ENCODE measurements at places on chromosomes 2 and 18.

- H3K27ac ChIP-seq: no peak overlapping the region
- H3K36me3 ChIP-seq: no peaks in the 10 kb centered on the region
- H3K4me3 ChIP-seq: no peak overlapping the region
- H3K4me1 ChIP-seq: no peaks in the 10 kb centered on the region
Measured at GRCh38 chr2:232400256-232401015, 6.2 kb upstream of the ALPG start.

- no peak overlapping the region for H3K4me3 ChIP-seq
- H3K4me1 ChIP-seq: no peaks in the 10 kb centered on the region
- no peaks in the 10 kb centered on the region for H3K36me3 ChIP-seq
- no peak for DNase-seq
- H3K27ac ChIP-seq: no peak overlapping the region
Measured at GRCh38 chr18:67363694-67364093, 152.8 kb downstream of the DSEL start.

GRCh38 chr2:21415234-21415633, 291.5 kb downstream of the TDRD15 start:
- H3K4me1 ChIP-seq: no peaks in the 10 kb centered on the region
- no peak for DNase-seq
- H3K27me3 ChIP-seq: no peaks in the 10 kb centered on the region
- H3K27ac ChIP-seq: no peak overlapping the region
- H3K36me3 ChIP-seq: no peaks in the 10 kb centered on the region

GRCh38 chr2:236658974-236659757, 89.5 kb downstream of the ACKR3 start:
- peaks cover 62% of the 10 kb centered on the region for H3K27me3 ChIP-seq
- H3K27ac ChIP-seq: no peak overlapping the region
- peaks cover 3% of the 10 kb centered on the region for H3K36me3 ChIP-seq
- H3K4me1 ChIP-seq: no peaks in the 10 kb centered on the region
- H3K4me3 ChIP-seq: no peak overlapping the region
- DNase-seq: no peak

GRCh38 chr2:208657468-208657867, 250.9 kb downstream of the PTH2R start:
- H3K4me3 ChIP-seq: no peak overlapping the region
- no peak overlapping the region for H3K27ac ChIP-seq
- H3K36me3 ChIP-seq: no peaks in the 10 kb centered on the region
- DNase-seq: no peak
- H3K4me1 ChIP-seq: no peaks in the 10 kb centered on the region
- H3K27me3 ChIP-seq: no peaks in the 10 kb centered on the region

- no peak overlapping the region for H3K27ac ChIP-seq
- no peaks in the 10 kb centered on the region for H3K27me3 ChIP-seq
- no peak overlapping the region for H3K4me3 ChIP-seq
- H3K4me1 ChIP-seq: no peaks in the 10 kb centered on the region
Measured at GRCh38 chr18:66754335-66754734, 150.4 kb upstream of the CDH19 start.

DNA sequence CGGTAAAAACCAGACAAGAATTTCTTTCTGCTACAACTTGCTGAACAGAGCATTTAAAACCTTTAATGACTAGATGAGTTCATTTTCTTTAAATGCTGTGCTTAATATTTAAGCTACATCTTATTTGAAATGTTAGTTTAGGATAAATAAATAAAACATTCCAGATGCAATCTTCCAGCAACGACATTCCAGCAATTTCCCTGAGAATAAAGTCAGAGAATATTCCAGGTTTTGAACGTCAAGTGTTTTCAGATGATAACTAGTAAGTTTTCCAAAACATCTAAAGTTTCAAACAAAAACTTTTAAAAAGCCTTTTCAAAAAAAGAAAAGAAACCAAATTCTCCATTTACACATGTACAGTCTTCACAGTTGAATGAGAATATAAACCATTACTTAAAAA, 104.8 kb downstream of the PPP1R1C start:
- DNase-seq: no peak
- peaks cover 9% of the 10 kb centered on the region for H3K27me3 ChIP-seq
- H3K36me3 ChIP-seq: no peaks in the 10 kb centered on the region
- no peak overlapping the region for H3K27ac ChIP-seq

- no peak overlapping the region for H3K27ac ChIP-seq
- no peak overlapping the region for H3K4me3 ChIP-seq
Measured at GRCh38 chr18:28588884-28589549, 412.1 kb upstream of the CDH2 start.

- DNase-seq: no peak
- no peak overlapping the region for H3K27ac ChIP-seq
- H3K4me3 ChIP-seq: no peak overlapping the region
- H3K4me1 ChIP-seq: no peaks in the 10 kb centered on the region
- H3K27me3 ChIP-seq: peaks cover 36% of the 10 kb centered on the region
Measured at GRCh38 chr2:204339212-204339715, 206.0 kb upstream of the PARD3B start.

GRCh38 chr18:74499633-74500032, 3.5 kb downstream of the CNDP2 start:
- H3K4me1 ChIP-seq: peaks cover 40% of the 10 kb centered on the region
- H3K36me3 ChIP-seq: peaks cover 54% of the 10 kb centered on the region
- DNase-seq: peak; percentile 16
- H3K27me3 ChIP-seq: no peaks in the 10 kb centered on the region
- peak overlapping the region; percentile 95 for H3K27ac ChIP-seq

DNA sequence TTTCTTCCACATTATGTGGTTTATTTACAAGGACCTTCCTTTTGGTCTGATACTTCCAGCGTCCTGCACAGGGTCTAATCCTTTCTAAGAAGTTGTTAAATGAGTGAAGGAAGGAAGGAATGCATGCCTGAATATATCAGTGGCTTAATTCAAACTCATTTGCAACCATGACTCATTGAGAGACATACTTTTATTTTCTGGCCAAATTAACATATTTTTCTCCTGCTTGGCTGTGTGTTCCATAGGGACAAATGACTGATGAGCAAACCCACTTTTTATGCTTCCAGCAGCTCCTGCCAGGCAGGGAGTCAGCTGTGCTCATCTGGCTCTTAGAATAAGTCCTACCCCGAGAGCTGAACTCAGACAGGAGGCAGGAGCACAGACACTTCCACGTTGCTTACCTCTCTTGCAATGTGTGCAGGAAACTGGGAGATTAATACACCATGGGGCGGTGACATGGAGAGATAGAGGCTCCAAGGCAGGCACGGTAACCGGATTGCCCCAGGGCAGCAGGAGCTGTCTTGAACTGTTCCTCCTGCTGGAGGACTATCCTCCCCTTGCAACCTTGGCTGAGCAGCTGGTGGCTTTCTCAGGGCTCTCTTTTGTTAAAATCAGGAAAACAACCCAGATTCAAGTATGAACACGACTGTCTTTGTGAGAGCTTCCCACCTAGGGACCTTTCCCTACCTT, 667.5 kb upstream of the HS6ST1 start:
- H3K4me1 ChIP-seq: no peaks in the 10 kb centered on the region
- H3K27me3 ChIP-seq: no peaks in the 10 kb centered on the region
- H3K4me3 ChIP-seq: no peak overlapping the region
- no peaks in the 10 kb centered on the region for H3K36me3 ChIP-seq
- no peak for DNase-seq

GRCh38 chr2:30225131-30225762, 6.1 kb upstream of the LBH start:
- peak; percentile 27 for DNase-seq
- H3K4me1 ChIP-seq: peaks cover 75% of the 10 kb centered on the region
- H3K27me3 ChIP-seq: no peaks in the 10 kb centered on the region
- H3K27ac ChIP-seq: peak overlapping the region; percentile 99
- peaks cover 4% of the 10 kb centered on the region for H3K36me3 ChIP-seq

DNA sequence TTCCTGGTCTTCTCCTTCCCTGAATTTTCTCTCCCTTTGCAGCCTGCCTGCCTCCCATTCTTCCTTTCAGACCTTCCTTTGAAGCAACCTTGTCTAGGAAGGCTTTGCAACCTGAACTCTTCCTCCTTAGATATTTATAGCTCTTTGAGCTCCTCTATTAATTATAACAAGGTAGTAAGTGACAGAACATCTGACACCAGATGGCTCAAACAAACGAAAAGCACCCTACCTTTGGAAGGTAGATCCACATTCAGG, 57.2 kb upstream of the SLC1A4 start:
- H3K36me3 ChIP-seq: no peaks in the 10 kb centered on the region
- no peak overlapping the region for H3K4me3 ChIP-seq
- no peaks in the 10 kb centered on the region for H3K4me1 ChIP-seq
- DNase-seq: no peak
- peaks cover 10% of the 10 kb centered on the region for H3K27me3 ChIP-seq
- no peak overlapping the region for H3K27ac ChIP-seq

DNA sequence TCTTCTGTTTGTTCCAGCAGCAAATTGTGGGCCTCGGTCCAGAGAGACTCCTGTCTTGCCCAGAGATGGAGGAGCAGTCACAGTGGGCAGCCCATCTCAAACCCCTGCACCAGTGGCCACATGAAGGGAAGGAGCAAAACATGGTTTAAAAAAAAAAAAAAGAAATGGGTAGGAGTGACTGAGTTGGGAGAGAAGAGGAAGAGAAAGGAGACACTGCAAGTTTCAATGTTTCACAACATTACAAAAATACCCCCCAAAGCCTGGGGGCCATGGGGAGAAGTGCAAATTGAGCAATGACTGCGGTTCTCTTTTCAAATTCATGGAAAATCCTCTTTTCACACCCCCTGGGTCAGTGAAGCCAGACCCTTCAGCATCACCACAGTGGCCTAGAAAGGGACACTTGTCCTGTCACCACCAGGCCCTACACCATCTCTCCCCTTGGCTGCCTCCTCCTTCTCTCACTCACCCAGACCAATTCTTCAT, 117.1 kb downstream of the ZFP36L2 start:
- no peak for DNase-seq
- H3K27ac ChIP-seq: peak overlapping the region; percentile 19
- H3K4me3 ChIP-seq: no peak overlapping the region
- no peaks in the 10 kb centered on the region for H3K27me3 ChIP-seq

DNA sequence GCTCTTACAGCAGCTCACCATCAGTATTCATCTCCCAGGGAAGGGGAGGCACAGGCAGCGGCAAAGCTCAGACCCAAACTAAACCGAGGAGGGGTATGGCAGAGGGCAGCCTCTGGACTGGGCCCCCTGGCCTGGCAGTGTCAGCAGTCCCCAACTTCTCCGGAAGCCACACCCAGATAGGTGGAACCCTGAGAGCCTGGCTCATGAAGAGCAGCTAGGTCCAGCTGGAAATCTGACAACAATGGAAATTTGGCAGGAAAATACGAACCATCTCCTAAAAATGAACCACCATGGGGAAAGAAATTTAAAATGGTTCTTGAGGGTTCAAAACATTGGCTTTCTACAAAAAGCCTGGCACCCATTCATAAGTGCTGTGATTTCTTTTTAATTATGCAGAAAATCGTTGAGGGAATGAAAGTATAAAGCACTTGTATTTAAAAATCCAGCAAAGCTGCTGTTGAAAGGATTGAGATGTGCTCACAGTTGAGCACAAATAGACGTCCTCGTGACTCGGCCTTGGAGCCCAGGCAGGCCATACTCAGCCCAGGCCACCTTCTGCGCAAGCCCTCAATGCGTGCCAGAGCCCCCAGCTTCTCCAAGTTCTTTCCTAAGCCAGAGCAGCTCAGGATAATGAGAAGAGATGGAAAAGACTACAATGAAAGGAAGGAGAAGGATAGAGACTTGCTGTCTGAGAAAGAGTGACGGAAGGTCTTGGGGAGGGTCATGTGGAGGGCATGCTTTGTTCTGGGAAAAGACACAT, 93.0 kb downstream of the COL6A3 start:
- no peak overlapping the region for H3K4me3 ChIP-seq
- H3K27ac ChIP-seq: no peak overlapping the region
- no peaks in the 10 kb centered on the region for H3K36me3 ChIP-seq
- DNase-seq: no peak
- H3K27me3 ChIP-seq: peaks cover 91% of the 10 kb centered on the region

- no peaks in the 10 kb centered on the region for H3K27me3 ChIP-seq
- peak overlapping the region; percentile 18 for H3K27ac ChIP-seq
- H3K36me3 ChIP-seq: no peaks in the 10 kb centered on the region
- H3K4me3 ChIP-seq: peak overlapping the region; percentile 2
- H3K4me1 ChIP-seq: peaks cover 41% of the 10 kb centered on the region
Measured at GRCh38 chr2:58064086-58064485, 17.5 kb downstream of the VRK2 start.

DNA sequence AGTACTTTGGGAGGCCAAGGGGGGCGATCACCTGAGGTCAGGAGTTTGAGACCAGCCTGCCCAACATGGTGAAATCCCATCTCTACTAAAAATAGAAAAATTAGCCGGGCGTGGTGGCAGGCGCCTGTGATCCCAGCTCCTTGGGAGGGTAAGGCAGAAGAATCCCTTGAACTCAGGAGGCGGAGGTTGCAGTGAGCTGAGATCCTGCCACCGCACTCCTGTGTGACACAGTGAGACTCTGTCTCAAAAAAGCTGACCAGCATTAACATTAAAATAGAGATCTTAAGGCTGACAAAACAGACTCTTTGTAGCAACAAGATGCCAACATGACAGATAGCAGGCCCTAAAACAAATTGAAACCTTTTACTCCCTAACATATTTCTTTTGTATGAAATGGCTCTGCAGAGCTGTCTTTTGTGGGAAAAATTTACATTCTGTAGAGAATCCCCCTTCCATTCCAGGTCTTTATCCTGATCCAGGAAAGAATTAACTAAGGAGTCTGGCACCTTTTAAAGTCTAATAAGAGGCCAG, 213.9 kb downstream of the RAB3GAP1 start:
- DNase-seq: no peak
- no peaks in the 10 kb centered on the region for H3K27me3 ChIP-seq
- H3K27ac ChIP-seq: no peak overlapping the region
- no peak overlapping the region for H3K4me3 ChIP-seq
- H3K4me1 ChIP-seq: no peaks in the 10 kb centered on the region

DNA sequence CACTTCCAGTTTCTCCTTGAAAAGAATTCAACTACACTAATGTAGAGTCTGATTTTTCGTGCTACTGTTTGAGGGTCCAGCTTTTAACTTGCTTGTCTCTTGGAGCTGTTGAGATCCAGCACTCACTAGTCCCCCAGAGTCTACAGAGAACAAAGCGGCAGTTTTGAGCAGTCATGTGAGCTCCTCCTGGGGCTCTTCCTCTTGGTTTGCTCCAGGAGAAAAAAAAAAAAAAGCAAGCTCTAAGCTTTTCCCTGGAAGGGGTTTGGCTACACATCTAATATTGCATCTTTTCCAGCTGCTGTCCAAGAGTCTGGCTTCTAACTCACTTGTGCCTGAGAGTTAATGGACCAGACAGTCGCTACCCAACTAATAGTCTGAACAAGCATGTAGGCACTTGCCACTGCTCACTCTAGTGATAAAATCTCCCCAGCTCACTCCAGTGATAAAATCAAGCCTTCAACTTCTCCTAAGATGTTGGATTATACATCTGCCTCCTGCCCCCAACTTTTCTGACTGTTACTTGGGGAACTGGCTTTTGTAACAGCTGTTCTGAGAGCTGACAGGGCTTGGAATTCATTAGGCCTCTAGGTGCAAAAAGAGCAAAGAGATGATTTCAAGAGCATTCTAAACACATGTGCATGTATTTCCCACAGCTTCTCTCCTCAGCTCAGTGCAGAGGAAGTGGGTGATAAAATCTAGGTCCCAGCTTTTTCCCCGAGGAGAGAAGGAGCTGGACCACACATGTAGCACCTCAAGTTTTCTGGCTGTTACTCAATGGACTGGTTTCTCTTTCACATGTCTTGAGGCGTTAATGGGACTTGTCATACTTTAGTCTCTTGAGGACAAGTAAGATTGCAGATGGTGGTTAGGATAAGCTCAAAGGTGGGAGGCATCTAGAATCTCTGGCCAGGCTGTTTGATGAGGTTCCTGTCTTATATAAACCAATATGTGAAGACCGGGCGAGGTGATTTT, 750.5 kb downstream of the LRP1B start:
- no peak for DNase-seq
- no peaks in the 10 kb centered on the region for H3K36me3 ChIP-seq
- H3K27ac ChIP-seq: no peak overlapping the region
- H3K4me3 ChIP-seq: no peak overlapping the region

GRCh38 chr2:98357849-98358248, 11.6 kb downstream of the CNGA3 start:
- DNase-seq: no peak
- H3K27me3 ChIP-seq: peaks cover 19% of the 10 kb centered on the region
- no peak overlapping the region for H3K27ac ChIP-seq
- no peaks in the 10 kb centered on the region for H3K4me1 ChIP-seq
- H3K36me3 ChIP-seq: no peaks in the 10 kb centered on the region
